Fibroblast of skin of left biceps (primary cell): ENCODE measurements at places on chromosomes 1 and 21.

DNA sequence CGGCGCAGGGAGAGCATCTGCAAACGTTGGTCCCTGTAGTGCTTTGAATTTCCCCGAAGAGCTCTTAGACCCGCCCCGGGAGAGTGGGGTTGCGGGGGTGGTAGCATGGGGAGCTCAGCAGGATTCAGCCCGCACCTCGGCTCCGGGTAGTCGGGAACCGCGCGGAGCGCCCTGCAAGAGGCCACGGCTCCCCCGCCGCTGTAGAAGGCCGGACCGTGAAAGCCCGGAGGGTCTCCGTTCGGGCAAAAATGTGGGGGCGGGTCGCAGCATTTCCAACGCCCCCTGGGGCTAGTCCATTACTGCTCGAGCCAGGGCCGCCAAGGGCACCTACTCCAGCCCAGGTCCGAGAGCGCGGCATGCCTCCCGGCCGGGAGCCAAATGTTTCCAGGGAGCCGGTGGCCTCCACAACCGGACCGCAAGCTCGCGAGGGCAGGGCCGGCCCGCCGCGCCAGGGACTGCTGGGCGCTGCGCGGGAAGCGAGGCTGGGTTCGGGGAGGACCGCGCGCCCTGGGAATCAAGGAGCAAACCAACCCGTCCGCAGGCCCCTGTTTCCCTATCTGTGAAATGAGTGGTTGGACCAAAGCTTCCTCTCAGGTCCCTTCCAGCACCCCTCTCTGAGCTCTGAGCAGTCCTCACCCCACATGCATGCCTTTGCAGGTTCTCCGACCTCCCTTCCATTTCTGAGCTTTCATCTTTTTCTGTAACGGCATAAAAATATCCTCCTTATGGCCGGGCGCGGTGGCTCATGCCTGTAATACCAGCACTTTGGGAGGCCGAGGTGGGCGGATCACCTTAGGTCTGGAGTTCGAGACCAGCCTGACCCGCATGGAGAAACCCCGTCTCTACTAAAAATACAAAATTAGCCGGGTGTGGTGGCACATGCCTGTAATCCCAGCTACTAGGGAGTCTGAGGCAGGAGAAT is 775 bp upstream of the TMEM63A start:
- no peak for DNase-seq

DNA sequence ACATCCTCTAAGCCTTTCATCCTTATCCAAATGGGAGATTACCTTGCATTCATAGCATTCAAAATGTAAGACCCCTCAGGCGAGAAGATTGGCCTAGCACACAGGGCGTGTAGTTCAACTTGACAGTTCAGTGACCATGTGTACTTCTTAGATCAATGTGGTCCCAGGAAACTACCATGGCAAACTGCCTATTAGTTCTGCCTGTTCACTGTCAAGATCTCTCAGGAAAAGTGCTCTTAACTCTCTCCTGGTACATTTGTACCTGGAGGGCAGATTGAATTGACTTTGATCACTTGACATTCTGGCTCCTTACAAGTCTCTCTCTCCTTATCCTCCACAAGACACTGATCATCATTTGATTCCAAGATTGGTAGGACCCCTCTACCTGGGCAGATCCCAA is 122.4 kb downstream of the CDC7 start:
- DNase-seq: no peak

- no peak for DNase-seq
These were observed 11.4 kb upstream of the PHLDA3 start for GRCh38 chr1:201480231-201481003.

DNA sequence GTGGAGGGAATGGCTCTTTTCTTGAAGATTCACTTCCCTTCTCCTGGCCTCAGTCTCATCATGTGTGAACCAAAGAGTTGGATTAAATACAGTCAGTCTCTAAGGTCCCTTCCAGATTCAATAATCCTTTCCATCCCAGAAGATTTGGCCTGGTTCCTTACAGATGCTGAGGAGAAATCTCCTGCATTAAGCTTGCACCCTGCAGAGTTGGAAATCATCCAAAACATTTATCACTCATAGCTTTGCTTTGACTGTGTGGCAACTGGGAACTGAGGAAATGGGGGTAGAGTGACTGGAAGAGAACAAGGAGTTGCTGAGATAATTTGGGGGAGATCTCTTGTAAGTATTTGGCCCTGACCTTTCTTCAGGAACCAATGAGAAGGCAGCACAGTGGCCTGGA is 220.5 kb upstream of the SGIP1 start:
- peak; percentile 71 for DNase-seq

DNA sequence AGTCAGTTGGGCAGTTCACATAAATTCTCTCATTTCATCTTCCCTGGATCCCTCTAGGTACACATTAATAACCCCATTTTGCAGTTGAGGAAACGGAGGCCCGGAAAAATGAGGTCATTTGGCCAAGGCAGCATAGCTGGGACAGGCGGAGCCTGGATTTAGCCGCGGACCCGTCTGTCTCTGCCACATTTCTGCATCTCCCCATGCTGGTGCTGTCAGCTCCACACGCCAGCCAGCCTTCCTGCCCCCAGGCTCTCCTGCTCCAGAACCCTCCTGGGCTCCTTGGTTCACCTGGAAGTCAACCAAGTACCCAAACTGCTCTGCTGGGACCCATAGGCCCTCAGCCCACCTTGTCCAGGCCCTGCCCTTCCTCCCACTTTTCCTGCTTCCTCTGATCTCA is 7.6 kb downstream of the FOXO6 start:
- DNase-seq: no peak

GRCh38 chr21:46111857-46112724 is 14.2 kb downstream of the COL6A2 start:
- DNase-seq: no peak

DNA sequence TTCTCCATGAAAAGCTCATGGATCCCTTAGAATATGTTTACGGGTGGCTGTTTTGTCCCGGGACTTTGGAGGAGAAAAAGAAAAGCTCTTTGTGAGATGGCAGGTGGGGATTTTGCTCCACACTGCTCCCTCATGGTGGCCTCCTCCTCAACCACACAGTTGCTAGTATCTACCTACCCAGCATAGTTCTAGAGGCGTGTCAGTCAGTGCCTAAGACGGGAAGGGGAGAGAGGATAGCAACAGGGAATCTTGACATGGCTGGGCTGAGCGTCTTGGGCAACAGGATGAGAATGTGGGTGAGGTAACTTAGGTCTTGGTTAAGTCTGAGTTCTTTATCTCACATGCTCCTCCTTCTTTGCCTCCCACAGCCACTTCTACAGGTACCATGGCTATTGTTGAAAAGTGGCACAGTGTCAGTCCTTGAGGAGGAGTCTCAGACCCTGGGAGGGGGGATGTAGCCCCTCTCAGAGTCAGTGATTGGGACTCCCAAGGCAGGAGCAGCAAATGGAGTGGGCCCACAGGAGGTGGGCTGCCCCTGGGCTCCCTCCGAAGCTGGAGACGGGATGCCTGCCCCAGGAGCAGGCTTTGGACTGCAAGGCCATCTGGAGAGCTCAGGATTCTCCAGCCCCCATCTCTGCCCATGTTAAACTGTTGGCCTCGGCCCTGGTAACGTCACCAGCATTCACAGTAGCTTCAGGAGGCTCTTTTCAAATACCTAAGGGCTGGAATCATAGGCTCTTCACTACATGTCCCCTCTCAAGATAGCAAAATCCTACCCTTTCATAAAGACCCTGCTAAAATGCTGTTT is 75.4 kb downstream of the TENT5C start:
- no peak for DNase-seq

GRCh38 chr1:219991511-219991810 is 54.8 kb downstream of the EPRS1 start:
- no peak for DNase-seq

DNA sequence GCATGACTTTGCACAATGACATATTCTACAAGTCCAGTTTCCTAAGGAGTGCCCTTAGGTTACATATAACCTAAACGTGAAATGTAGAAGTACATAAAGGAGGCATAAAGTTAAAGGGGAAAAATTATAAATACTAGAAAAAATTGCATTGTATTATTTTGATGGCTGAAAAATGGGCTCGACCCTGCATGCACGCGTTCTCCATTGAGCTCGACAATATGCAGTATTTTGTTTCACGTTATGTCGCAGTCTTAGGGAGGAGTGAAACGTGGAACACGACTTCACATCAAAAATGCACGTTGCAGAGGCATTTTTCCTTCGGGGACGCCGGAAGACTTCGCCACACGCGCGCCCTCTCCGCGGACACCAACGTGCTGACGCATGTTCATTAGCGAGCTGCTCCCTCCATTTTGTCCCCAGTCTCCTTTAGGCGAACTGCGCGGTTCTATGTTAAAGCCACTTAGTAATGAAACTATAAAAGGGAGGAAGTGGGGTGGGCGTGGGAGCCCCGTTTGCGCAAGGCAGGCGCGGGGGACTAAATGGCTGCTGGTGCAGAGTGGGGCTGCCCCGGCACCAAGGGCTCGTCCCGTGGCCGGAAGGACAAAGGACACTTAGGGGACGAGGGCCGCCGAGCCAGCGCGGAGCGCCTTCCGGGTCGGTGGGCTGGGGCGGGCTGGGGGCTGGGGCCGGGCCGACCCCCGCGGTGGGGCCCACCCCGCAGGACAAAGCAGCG is 749 bp upstream of the COX20 start:
- peak; percentile 83 for DNase-seq

GRCh38 chr1:239944666-239945065 is 147.0 kb upstream of the FMN2 start:
- no peak for DNase-seq
